T-helper 2 cell treated with Interferon-gamma antibody and Interleukin-4, amounts not matched to agents 5 μg/mL and 100 μg/mL, for 36 hours (primary cell): ENCODE measurements at places on chromosomes 5 and 9.

DNA sequence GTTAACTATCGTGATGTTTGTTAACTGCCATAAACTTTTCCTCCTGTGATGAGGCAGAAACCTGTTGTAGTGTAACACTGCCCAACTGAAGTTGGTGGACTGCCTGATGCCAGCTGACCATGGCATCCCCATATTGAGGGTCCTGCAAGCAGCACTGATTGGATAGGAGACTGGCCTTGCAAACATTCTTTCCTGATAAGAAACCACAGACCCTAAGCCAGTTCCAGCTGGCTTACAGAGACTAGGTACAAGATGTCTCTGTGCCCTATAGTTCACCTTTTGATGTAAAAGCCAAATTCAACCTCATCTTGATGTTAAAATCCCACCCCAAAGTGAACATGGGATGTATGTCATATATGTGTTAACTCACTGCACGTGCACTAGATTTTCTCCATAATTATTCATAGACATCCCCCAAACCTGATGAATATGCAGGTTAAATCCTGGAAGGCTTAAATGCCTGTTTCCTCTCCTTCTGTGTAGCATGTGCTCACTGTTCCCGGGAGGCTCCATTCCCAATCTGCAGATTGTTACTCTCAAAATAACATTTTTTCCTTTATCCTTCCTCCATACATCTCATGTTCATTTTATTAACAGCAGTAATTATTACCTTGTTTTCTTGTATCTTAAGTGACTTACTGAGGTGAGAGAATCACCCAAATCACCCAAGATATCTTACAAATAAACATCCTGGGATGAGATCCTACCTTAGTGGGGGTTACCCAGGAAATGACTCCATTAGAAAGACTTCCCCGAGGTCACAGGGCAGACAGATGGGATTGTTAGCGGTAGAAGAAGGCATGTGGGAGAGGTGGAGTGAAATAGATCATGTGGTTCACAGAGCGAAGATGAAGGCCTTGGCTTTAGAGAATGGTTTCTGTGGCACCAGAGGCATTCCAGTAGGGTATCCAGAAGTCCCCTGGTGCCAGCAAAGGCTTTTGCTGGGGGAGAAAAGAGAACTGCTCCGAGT lies 566.7 kb downstream of the CCDC171 start:
- no peak for DNase-seq

DNA sequence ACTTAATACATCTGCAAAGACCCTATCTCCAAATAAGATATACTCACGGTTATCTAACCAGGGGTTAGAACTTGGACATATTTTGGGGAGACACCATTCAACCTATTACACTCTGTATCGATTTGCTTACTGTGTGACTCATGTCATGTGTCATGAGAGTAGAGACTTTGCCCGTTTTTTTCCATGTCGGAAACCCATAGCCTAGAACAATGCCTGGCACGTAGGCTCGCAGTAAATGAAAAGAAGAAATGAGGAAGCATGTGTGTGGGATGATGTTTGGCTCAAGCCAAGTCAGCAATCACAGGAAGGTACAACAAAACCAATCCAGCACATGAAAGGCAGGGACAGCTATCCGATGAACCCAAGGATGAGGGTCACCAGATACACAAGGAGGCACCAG lies 94.6 kb upstream of the DNAH5 start:
- no peak for DNase-seq

- DNase-seq, result no peak
Measured at GRCh38 chr9:10236161-10236560, 376.6 kb downstream of the PTPRD start.

DNA sequence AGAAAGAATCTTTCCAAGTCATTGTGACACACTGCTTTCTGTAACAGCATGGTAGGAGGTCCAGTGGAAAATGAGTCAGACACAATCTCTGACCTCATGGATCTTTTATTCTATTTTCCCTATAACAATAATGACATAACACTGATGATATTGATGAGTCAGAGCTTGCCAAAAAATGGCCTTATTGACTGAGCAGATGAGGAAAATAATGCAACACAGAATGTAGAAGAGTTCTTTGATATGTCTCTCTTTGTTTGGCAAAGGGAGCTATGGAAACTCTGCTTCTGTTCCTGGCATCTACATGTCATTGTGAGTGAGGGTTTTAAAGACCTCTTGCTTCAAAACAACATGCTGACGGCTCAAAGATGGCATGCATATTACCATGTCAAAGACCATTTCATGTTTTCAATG lies 443.1 kb upstream of the ZNF608 start:
- DNase-seq, result no peak

DNA sequence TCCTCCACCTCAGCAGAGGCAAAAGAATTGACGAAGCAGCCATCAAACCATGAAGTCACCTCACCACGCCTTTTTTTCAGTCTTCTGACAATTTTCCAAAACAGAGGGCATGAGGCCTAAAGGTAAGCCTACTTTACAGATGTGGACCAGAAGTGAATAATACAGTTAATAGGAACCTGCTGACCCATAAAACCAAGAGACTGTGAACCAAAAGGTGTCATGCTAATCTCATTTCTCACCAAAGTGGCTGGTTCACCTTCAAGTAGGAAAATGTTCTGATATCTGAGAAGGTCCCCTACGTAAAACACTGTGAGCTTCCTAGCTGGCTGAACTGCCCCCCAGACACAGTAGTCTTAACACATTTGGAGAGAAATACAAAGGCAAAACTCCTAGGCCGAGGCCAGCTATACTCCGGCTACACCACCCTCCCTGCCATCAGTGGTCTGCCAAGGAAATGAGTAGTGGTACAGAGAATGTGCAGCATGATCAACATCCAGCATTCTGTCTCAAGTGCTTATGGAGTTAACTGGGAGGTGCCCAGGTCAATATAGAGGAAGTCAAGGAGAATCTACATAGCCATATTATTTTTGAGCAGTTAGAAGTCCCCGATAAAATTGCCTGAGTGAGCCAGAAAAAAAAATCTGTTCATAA lies 19.3 kb upstream of the F2RL2 start:
- DNase-seq, result no peak

DNA sequence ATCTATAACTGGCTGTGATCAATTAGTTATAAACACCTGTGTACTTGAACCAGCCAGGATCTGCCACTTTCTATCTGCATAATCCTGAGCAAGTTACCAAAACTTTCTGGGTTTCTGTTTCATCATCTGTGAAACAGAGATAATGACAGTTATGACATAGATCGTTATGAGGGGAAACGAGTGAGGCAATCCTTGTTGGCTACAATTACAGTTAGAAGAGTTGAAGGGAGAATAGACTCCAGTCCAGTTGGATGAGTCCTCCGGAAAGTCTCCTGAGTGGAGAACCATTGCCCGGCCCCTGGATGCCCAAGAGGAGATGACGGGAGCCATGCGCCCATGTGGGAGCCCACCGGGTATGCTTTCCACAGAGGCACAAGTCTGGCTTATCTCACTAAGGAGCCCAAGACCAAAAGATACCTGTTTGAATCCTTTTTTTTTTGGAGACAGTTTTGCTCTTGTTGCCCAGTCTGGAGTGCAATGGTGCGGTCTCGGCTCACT lies 4.5 kb downstream of the PDE6A start:
- DNase-seq, result no peak
